ENCODE measurements at places on chromosomes 1 and 21. TPM values are rescaled to one million over a fixed set of nuclear protein-coding genes. Genes with fewer than 3 reads are reported as not detected.

The CADM3 gene
- not detected for total RNA-seq

The UMODL1 gene
- not detected for total RNA-seq

The FAM163A gene
- not detected for total RNA-seq

The SLAMF6 gene
- not detected for total RNA-seq

The UBL4B gene
- total RNA-seq = not detected

The KPRP gene
- not detected for total RNA-seq

The LRRC71 gene
- not detected for total RNA-seq

The TFF2 gene
- total RNA-seq = not detected

The SMCP gene
- total RNA-seq = not detected

The RRAGC gene
- total RNA-seq = 5.8 TPM

The DCDC2B gene
- total RNA-seq = not detected

The SLFNL1 gene
- total RNA-seq = not detected

The CDC7 gene
- 9.0 TPM for total RNA-seq

The KCNK2 gene
- total RNA-seq = 7.8 TPM

The CNIH4 gene
- 68.2 TPM for total RNA-seq

The ERMAP gene
- total RNA-seq = 10.1 TPM

The MTFR1L gene
- total RNA-seq = 46.8 TPM

The KIF26B gene
- 15.9 TPM for total RNA-seq

The MROH9 gene
- total RNA-seq = not detected

The PHGDH gene
- 298 TPM for total RNA-seq

The FMO3 gene
- not detected for total RNA-seq

The GCSAML gene
- not detected for total RNA-seq

The ST6GALNAC3 gene
- total RNA-seq = 0.58 TPM
